ENCODE measurements at places on chromosomes 6 and 20.
A peak's percentile ranks its signal among the peaks of the same experiment; 100 is the strongest.

DNA sequence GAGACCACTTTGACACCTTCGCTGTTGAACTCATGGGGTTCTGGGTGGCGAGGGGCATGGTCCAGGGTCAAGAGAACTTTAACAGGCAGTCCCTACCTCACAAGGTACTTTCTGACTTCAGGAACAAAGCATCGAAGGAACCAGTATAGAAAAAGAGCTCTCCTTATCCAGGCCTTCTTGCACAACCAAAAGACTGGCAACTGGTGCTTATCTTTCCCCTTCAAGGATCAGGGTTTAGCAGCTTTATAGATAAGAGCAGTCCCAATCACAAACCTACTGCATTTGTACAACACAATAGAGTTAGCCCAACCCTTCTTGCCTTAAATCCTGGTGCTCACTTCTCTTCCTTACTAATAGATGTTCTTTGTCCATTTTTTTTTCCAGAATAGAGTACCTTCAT is 116.3 kb downstream of the SNX5 start:
- no peak for DNase-seq

DNA sequence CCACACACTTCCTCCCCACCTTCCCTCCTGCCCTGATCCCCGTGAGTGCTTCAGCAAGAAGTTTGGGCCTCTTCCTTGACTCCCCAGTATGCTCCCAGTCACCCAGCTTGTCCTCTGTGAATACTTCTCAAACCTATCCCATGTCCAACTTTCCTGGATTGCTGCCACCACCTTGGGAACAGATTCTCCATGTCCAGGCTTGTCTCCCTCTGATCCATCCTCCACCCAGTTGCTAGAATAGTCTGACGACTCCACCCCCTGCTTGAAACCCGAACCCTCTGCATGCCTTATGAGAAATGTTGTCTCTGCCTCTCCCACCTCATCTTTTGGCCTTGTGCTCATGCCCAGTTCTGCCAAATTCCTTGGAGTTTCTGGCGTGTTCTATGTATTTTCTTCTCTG is 108.0 kb downstream of the PPP1R14C start:
- peak; percentile 82 for DNase-seq

- no peak for DNase-seq
These were observed 489.5 kb downstream of the CDH26 start for GRCh38 chr20:60447703-60448102.

GRCh38 chr20:9308056-9308455 is 206.3 kb upstream of the LAMP5 start:
- DNase-seq, result no peak

GRCh38 chr6:88662163-88662580 is 301.2 kb downstream of the RNGTT start:
- DNase-seq, result no peak

GRCh38 chr6:17584241-17584803 is 15.8 kb upstream of the FAM8A1 start:
- peak; percentile 84 for DNase-seq

DNA sequence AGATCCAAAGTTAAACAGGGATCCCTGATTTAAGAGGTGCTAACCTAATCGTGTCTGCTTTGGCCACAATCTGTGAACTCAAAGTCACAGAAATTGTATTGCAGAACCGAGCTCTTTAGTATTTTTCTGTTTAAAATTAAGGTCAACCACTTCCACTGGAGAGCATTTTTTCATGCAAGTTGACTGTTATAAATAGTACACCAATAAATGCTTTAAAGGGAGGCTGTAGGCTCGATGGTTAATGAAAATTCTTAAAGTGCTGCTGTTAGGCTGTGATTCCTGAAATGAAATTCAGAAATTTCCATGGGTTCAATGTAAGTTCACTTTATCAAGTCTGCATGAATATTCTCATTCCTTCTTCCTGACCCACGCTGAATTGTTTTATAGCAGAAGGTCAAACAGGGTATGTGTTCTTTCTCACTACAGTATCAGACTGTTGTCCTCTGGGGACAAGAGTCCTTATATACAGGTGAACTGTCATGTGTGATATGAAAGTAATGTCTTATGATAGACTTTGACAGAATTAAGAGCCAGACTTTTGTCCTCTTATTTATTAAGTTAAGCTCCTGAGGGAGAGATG is 92.5 kb upstream of the HDGFL1 start:
- peak; percentile 13 for DNase-seq

- peak; percentile 82 for DNase-seq
These were observed 1117.7 kb upstream of the MAP3K7 start for GRCh38 chr6:91704531-91704930.

GRCh38 chr6:20835315-20836010 is 301.2 kb downstream of the CDKAL1 start:
- DNase-seq, result no peak

DNA sequence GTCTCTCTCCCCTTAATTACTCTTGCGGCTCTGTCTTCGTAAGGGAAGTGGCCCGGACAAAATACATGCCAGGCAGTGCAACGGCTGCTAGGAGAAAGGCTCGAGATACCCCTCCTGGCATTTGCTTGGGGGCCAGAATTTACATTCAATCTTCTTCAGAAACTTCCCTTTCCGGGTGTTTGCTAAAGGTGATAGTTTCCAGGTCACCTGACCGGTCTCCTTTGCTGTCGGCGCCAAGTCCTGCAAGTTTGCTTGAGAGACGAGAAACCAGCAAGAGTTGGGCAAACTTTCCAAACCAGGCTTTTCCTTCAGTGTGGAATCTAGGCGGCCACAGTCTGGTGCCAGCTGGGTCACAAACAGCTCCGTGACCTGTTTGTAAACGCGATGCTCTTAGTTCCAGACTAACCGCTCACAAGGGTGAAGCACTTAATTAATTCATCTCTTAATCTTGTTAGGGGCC is 563 bp upstream of the SRSF3 start:
- peak; percentile 58 for DNase-seq

GRCh38 chr6:39929039-39929732 is 5.1 kb downstream of the MOCS1 start:
- peak; percentile 62 for DNase-seq

DNA sequence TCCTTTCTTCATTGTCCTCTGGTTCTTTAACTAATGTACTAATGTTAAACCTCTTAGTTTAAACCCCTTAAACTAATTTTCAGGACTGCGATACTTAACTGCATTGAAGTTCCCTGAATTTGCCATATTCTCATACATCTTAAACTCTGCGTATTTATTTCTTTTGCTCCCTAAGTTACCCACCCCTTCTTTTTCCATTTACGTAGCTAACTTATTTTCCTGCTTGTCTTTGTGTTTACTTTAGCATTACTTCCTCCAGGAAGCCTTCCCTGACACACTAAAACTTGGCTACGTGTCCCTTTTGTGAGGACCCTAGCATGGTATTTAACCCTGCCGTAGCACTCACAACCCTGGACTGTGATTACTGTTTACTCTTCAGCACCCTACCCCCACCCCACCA is 79.0 kb downstream of the UBR2 start:
- DNase-seq, result no peak

DNA sequence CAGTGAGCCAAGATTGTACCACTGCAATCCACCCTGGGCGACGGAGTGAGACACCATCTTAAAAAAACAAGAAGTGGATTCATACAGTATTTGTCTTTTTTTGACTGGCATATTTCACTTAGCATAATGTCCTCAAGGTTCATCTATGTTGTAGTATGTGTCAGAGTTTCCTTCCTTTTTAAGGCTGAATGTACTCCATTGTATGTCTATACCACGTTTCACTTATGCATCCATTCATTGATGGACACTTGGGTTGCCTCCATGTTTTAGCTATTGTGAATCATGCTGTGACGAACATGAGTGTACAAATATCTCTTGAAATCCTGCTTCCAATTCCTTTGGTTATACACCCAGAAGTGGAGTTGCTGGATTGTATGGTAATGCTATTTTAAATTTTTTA is 28.9 kb upstream of the FAM83D start:
- DNase-seq, result no peak

All from fibroblast of skin of back (primary cell).